ENCODE measurements at places on chromosomes 4 and X.

GRCh38 chr4:71239365-71239764 lies 99.5 kb upstream of the SLC4A4 start:
- no peak for DNase-seq

GRCh38 chrX:39710776-39711175 lies 387.0 kb downstream of the BCOR start:
- no peak for DNase-seq

- no peak for DNase-seq
These were observed 443.2 kb downstream of the INPP4B start for GRCh38 chr4:142402900-142403299.

- DNase-seq: no peak
These were observed 13.4 kb upstream of the ETDC start for GRCh38 chrX:135295944-135296305.

GRCh38 chrX:13638021-13638420 lies 14.9 kb upstream of the TCEANC start:
- DNase-seq: no peak

- no peak for DNase-seq
These were observed 7.7 kb upstream of the MAPK10 start for GRCh38 chr4:86367577-86367976.

- DNase-seq: no peak
These were observed 27.9 kb downstream of the TMEM184C start for GRCh38 chr4:147645099-147645498.

DNA sequence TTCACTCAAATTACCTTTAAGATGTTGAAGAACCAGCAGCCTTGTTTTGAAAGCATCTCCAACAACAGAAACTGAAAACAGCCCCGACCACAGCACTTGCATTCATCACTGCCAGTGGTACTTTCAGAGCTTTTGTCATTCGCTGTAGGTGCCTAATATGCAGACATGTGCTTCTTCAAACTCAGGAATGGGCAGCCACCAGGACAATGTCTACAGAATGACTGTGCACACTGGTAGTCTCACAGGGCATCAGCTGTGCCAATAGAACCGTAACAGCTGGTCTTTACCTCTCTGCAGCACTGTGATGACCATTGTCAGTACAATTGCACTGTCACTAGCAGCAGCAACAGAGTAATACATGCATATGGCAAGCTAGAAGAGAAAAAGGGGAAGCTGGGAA lies 1149.7 kb downstream of the STPG2 start:
- DNase-seq: no peak

- DNase-seq: no peak
These were observed 3.4 kb upstream of the PPID start for GRCh38 chr4:158726633-158727032.

- DNase-seq: no peak
These were observed 49.1 kb downstream of the STK32B start for GRCh38 chr4:5100336-5100735.

DNA sequence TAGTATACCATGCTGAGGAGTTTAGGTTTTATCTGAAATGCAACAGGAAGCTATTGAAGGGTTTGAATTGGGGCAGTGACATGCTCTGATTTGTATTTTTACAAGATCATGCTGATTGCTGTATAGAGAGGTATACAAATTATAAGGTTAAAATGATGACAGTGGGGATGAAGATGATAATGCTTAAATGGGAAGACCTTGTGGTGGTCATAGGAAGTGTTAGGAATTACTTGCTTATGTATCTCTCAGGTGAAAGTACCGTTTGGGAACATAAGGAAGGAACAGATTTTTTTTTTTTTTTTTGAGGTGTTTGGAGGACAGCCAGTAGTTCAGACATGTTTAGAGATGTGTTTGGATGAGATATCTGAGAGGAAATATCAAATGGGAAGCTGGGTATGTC lies 5.0 kb downstream of the BMP2K start:
- no peak for DNase-seq

DNA sequence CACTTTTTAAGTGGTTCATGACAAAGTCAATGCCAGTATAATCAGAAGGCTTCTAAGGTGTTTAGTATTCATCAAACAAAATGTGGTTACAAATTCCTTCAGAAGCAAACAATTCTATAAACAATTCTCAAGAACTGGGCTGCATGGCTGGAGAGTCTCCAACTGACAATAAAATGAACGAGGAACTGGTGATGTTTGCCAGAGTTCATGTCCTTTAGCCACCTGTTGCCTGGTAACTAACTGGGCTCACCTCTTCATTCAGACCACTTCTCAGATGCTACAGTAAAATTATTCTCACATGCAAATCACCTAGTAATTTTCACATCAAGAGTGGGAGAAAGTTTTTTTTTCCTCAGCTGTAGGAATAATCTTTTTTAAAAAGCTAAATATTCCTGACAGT lies 53.3 kb downstream of the CAMK2D start:
- DNase-seq: no peak

DNA sequence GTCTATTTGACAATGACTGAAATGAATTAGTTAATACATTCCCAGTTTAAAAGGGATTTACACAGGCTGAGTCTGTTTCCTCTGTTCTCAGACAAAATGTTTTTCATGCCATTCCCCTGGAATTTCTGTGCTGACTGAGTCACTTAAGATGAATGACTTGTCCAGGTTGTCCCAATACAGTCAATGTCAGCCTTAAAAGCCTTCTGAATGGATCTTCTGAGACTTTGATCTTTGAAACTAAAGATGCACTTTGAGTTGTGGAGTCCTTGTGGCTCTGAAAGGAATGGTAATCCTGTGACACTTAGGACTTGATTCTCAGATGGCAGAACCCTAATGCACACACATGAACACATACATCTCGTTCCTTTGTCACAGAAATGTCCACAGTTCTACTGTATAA lies 622.2 kb upstream of the GRID2 start:
- no peak for DNase-seq

DNA sequence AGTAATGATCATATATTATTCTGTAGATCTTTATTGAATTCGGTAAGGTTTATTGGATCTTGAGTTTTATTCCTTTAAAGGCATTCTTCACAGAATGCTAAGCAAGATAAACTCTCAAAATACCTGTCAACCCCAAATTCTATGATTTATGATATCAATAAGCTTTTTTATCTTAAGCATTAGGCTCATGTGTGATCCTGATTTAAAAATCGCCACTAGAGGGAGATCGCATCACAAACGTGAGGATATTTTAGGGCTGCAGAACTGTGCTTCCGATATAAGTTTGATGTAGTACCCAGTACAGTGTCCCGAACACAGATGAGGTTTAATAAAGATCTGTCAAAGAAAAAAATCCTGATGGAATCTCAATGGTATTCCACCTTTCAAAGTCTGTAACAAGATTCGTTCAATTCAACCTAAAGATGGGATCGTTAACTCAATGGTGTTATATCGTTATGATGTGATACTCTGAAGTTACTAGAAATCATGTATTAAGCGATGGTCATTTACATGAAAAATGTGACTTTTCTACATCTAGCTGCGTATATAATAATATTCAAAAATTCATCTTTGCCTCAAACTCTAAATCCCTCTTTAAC lies 169.0 kb downstream of the CORIN start:
- no peak for DNase-seq

- DNase-seq: no peak
These were observed 47.6 kb downstream of the MAML3 start for GRCh38 chr4:140106289-140106844.

- no peak for DNase-seq
These were observed 451.2 kb downstream of the RAB28 start for GRCh38 chr4:13032936-13033335.

DNA sequence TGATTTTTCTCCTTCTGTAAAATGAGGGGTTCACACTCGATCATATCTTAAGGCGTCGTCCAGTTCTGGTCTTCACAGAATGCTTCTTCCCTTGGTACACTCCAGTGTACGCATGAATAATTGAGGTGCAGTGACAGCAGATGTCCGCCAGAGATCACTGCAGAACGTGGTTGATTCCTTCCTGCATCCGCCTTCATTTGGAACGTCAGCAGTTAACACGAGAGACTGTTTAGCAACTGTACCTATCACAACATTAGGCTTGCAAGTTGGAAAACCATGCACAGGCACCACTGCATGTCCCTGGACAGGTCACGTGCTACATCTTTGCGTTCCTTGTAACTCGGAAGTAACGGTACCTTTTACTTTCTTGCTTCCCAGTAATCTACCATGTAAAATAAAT lies 66.0 kb upstream of the GEMIN8 start:
- peak; percentile 5 for DNase-seq

- no peak for DNase-seq
These were observed 388.6 kb upstream of the PITX2 start for GRCh38 chr4:111011458-111011857.

DNA sequence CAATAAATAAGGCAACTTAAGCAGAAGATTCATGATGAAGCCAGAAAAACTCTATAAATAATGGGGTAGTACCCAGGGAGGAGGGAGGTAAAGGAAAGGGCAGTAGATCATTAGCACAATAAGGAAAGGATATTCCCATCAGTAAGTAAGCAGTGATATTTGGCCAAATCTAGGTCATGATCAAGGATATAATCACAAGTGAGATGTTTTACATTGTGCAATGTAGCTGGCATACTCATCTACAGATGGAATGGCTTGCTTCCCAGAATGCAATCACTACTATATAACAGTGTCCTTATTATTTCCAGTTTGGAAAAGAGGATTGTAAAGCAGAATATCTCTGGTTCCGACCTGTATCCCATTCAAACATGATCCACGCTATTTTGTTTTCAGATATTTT lies 483.4 kb downstream of the RPA4 start:
- DNase-seq: no peak

DNA sequence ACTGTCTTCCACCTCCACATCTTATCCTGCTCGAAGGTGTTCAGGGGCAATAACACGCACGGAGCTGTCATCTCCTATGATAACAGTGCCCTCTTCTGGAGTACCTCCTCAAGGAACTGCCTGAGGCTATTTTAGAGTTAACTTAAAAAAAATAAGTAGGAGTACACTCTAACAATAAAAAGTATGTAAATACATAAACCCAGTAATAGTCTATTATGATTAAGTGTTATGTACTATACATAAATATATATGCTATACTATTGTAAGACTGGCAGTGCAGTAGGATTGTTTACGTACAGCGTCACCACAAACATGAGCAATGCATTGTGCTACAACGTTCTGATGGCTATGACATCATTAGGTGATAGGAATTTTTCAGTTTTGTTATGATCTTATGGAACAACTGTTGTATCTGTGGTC lies 34.5 kb upstream of the TLR2 start:
- no peak for DNase-seq

GRCh38 chr4:105558277-105558676 lies 5.9 kb downstream of the ARHGEF38 start:
- no peak for DNase-seq

Measured in activated T-cell treated with anti-CD3 and anti-CD28 coated beads for 24 hours (primary cell).